Urinary bladder (tissue), 4 donors: ENCODE measurements at places on chromosomes 4 and X. TPM values are rescaled to one million over a fixed set of nuclear protein-coding genes. Genes with fewer than 3 reads are reported as not detected.

The SMIM10 gene
- polyA plus RNA-seq = 26.6 TPM

The RS1 gene
- polyA plus RNA-seq = not detected

The TRIM2 gene
- 15.1 TPM for polyA plus RNA-seq

The RAB40A gene
- polyA plus RNA-seq = 1.4 TPM
